ENCODE measurements at places on chromosomes 7 and 10.

GRCh38 chr7:111255576-111255975 is 164.6 kb downstream of the LRRN3 start:
- no peak for DNase-seq

- DNase-seq = no peak
Observed at GRCh38 chr10:76115131-76115470, 683.7 kb downstream of the LRMDA start.

GRCh38 chr10:1687190-1687589 is 50.1 kb downstream of the ADARB2 start:
- DNase-seq = no peak

DNA sequence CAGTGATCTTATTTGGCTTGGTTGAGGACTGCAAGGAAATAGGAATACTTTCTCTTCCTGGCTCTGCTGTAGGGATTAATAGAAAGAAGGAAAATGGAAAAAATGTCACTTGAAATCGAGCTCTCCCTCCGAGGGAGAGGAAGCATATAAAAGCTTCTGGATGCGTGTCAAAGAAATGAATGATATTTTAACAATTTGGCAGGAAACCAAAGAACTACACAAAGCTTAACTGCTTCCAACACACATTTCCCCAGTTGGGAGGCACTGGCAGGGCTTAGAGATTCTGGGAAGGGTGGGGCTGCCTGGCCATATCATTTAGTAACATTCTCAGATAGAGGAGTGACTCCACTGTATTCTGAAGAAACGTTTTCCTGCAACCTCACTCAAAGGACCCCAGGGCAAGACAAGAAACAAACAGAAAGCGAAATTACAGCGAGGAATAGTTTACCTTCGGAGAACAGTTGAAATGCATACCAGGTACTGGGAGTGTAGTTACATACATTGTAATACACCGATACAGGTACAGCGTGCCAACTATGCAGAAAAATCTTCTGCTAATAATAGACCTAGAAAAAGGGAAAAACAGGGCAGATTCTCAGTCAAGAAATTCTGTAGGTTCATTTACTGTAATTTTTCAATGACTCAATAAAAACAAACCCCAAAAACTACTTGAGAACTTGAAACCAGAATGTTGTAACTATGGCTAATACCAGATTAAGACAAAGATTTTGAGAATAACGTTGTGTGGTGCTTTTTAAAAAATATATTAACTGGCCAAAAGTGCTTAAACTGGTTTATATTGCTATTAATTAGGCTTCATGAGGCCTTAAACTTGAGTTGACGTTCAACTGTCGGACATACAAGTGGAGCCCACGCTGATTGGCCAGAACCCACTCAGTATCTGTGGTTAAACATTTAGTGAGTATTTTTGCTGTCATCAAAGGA is 75.7 kb upstream of the ASAH2 start:
- no peak for DNase-seq

DNA sequence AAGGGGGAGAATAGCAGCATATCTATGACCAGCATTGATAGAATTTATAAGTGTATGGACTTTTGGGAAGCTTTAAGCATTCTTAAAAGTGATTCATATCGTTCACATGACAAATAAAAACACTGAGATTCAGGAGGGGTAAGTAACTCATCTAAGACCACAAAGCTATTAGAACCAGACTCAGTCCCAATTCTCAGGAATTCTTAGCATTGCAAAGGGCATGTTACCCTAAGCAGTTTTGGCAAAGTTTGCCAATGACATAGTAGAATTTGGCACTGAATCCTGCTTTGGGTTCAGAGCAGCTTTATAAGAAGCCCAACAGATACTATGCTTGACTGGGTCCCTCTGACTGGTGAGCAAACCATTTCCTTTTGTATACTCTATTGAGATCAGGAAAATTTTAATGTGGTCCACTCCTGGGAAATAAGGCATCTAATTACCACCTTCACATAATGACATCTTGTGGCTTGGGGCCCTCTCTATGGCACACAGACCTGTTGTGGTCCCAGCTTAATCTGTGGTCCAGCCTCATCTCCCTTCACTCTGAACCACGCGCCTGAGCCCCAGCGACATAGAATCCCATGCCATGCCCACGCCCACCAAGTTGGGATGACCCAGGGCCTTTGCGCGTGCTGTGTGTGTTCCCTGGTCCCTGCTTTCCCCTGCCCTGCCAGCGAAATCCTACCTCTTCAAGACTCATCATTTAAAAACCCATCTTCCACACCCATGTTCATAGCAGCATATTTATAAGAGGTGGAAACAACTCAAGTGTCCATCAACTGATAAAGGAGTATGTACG is 37.5 kb upstream of the DOCK1 start:
- no peak for DNase-seq

DNA sequence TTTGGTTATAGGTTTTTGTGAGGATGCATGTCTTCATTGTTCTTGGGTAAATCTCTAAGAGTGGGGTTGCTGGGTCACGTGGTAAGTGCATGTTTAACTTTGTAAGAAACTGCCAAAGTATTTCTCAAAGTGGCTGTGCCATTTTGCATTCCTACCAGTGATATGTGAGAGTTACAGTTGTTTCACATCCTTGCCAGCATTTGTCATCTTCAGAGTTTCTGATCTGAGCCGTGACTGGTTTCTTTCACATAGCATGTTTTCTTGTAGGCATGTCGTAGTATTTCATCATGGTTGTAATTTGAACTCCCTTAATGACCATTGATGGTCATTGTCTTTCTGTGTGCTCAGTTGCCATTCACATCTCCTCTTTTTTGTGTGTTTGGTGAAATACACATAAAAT is 286.0 kb downstream of the RNLS start:
- DNase-seq = no peak

GRCh38 chr7:4575254-4575653 is 106.8 kb upstream of the FOXK1 start:
- no peak for DNase-seq

GRCh38 chr7:129421717-129422250 is 12.4 kb upstream of the STRIP2 start:
- DNase-seq = no peak

DNA sequence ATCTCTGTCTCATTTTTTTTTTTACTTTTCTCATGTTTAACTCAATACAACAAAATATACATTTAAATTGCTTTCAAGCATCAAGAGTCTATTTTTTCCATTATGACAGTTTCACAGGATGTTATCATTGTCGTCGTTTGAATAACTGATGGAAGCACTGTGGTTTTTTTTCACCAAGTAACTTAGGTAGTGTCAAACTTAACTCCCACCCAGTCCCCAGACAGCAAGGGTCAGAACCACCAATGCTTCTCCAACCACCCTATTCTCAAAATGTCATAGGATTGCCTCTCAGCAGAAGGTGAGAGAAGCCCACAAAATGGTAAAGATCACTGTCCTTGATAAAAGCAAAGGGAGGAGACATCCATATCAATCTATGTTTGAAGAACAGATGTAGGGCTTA is 339.4 kb downstream of the SFMBT2 start:
- no peak for DNase-seq

All from activated CD4-positive, alpha-beta T cell treated with anti-CD3 and anti-CD28 coated beads, Interleukin-2, amount 10 ng/mL, durations not matched to agents 24 days and 14 days (primary cell).